ENCODE measurements at places on chromosomes 7 and 10.

GRCh38 chr7:30660331-30661255 is 21.7 kb downstream of the CRHR2 start:
- no peak for DNase-seq

- DNase-seq: peak; percentile 90
Observed at GRCh38 chr10:73894245-73894971, 16.5 kb upstream of the PLAU start.

- DNase-seq: no peak
Observed at GRCh38 chr10:47051741-47052238, 140.6 kb downstream of the PTPN20 start.

GRCh38 chr10:112844681-112845544 is 105.1 kb upstream of the TCF7L2 start:
- DNase-seq: no peak

DNA sequence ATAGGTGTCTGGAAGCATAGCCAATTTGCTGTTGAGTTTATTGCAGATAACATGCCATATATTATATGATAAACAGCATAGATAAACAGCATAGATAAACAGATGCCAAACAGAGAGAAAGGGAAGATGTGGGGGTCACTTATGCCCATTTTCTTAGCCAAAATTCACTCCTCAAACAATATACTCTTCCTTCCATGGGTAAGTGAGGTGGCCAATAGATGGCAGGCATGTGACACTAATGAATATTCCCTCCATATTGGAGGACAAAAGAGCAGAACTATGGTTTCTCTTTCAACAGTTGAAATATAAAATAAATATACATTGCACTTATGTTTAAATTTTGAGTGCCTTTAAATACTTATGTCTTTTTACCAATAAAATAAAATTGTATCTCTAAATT is 1212.8 kb downstream of the REEP3 start:
- no peak for DNase-seq

- no peak for DNase-seq
Observed at GRCh38 chr10:110868981-110869380, 2.7 kb upstream of the PDCD4 start.

GRCh38 chr10:101467286-101467770 is 113.4 kb downstream of the BTRC start:
- peak; percentile 31 for DNase-seq

DNA sequence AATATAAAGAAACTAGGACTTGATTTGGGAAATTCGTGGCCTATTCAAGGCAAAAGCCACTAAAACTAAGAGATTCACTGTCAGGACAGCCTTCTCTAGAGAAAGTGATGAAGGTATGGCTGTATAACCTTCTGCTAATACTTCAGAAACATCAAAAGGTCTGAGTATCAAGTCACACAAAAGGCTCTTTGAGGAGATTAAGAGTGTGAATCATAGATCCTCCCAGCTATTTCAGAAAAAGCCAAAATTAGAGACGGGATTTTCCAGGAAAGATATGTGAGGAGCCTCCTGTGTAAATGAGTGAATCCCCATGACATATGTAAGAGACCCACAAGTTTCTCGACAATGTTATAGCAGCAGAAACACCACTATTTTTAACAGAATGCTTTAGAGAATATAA is 56.2 kb downstream of the UBE3C start:
- DNase-seq: no peak

GRCh38 chr10:31034098-31034909 is 2.6 kb upstream of the ZNF438 start:
- DNase-seq: peak; percentile 26

GRCh38 chr10:130986846-130987245 is 324.7 kb downstream of the TCERG1L start:
- DNase-seq: no peak

DNA sequence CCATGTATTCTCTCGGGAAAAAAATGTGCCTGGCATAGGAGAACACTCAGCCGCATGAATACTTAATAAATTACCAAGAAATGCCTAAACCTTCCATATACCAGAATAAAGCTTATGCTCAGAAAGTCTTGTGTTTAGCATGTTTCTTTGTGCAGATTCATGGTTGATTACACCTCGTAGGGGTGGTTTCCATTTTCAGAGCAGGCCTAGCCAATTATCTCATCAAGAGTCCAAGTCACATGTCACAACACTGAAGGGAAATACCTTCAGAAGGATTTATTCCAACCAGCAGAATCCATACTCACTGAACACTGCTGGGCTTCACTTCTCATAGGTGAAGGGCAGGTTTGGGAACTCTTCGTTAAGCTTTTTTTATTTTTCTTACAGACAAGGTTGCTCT is 539.7 kb downstream of the PLXDC2 start:
- DNase-seq: no peak

- no peak for DNase-seq
Observed at GRCh38 chr7:29090836-29091601, 55.3 kb downstream of the CPVL start.

- DNase-seq: no peak
Observed at GRCh38 chr10:16119445-16119844, 259.1 kb upstream of the MINDY3 start.
